Spleen (tissue), 13 donors: ENCODE measurements at places on chromosomes 1 and 21. TPM values are rescaled to one million over a fixed set of nuclear protein-coding genes. Genes with fewer than 3 reads are reported as not detected.

- no peak for DNase-seq
Measured at GRCh38 chr1:194215448-194215847, 1029.0 kb upstream of the B3GALT2 start.

DNA sequence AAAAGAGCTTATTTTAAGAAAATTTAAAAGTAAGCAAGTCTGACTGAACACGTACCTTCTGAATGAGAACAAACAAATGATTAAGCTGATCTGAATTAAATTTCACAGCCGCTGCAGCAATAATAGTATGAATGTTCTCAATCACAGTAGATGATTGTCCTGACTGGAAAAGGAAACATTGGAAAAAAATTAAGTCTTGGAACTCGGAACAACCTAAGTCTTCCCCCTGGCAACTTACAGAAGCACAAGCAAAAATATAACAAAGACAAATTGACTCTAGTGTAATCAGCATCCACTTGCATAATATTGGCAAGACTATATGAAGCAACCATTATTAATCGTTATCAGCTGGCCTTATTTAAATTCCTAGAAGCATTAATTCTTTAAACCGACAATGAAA is 60.5 kb downstream of the USP24 start:
- DNase-seq: no peak

The RNU1-1 gene
- 7,912 TPM for total RNA-seq

GRCh38 chr21:33936301-33937038 is 20.9 kb upstream of the ATP5PO start:
- DNase-seq: no peak
